ENCODE measurements at places on chromosomes 5 and 9.

DNA sequence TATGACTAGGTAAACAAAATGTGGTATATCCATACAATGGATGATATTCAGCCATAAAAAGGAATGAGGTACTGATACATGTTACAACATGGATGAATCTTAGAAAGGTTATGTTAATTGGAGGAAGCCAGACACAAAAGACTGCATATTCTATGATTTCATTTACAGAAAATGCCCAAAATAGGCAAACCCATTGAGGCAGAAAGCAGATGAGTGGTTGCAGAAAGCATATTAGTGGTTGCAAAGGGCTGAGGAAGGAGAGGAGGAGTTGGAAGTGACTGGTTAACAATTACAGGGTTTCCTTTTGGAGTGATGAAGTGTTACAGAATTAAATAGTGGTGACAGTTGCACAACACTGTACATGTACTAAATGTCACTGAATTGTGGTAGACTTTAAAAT lies 17.7 kb downstream of the PLGRKT start:
- no peak for DNase-seq

DNA sequence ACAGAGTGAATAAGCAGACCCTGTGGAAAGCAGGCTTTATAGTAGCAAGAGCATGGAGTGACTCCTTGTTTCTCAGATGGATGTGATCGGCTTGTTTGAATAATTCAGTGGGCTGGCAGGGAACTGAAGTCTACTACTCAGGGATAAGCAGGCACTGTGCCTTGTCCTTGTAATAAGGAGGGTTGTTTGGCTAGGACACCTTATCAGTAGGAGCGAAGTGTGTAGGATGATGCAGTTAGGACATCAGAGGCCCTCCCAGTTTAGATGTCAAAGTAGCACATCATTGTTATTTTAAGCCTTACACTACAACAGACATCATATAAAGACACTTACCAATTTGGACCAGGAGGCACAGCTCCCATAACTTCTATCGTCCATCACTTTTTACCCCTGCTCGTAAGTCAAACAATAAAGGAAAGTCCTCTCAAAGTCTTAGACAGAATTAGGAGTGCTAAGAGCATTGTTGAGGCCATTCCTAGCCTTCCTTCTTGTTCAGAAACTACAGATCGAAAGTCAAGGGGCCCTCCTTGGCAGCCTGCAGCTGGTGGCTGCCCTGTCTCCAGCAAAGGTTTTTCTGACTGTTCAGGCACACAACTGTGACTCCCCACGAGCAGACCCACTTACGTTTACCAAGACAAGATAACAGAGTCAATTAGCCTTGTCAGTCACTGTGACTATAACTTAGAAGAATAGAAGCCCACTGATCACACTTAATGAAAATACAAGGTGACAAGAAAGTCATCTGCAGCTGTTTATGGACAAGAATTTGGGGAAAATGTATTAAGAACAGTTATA lies 218.6 kb downstream of the SNX18 start:
- DNase-seq, result no peak

DNA sequence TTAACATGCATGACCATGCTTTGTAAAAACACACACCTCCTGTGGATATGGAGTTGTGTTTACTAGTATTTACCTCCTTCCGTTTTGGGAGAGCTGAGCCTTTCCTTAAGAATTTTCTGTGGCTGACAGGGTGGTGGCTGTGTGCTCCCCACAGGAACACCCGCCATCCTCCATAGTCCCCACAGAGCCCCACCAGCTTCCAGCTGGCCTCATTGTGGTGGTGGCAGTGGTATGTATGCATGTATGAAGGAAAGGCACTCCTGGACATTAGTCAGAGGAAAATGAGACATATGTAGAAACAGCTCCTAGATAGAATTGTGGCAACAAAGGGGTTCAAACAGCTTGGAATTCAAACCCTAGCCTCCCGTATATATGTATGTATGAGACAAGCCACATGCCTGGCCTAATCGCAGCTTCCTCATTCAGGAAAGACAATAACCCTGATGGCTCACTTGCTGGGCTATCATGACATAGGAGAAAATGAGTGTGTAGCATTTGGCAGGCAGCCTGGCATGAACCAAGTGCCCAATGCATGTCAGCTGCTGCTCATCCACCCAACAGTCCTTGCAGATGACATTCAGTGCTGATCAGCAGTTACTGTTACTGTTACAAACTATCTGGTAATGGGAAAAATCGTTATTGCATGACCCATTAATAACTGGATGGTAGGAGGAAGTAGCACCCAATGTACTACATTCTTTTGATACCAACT lies 459.7 kb downstream of the EBF1 start:
- DNase-seq, result no peak

DNA sequence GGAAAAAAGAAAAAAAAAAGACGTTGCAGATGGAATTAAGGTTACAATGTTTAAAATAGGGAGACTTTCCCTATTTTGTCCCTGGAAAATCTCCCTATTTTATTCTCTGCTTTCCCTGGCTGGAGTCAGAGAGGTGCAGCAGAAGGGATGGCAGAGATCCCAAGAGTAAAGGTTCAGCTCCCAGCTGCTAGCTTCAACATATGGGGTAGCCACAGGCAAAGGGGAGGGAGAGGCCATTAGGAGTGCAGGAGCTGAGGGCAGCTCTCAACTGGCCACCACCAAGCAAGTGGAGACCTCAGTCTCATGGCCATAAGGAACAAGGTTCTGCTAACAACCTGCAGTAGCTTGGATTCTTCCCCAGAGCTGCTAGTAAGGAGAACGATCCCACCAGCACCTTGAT lies 367.0 kb upstream of the DAP start:
- no peak for DNase-seq

DNA sequence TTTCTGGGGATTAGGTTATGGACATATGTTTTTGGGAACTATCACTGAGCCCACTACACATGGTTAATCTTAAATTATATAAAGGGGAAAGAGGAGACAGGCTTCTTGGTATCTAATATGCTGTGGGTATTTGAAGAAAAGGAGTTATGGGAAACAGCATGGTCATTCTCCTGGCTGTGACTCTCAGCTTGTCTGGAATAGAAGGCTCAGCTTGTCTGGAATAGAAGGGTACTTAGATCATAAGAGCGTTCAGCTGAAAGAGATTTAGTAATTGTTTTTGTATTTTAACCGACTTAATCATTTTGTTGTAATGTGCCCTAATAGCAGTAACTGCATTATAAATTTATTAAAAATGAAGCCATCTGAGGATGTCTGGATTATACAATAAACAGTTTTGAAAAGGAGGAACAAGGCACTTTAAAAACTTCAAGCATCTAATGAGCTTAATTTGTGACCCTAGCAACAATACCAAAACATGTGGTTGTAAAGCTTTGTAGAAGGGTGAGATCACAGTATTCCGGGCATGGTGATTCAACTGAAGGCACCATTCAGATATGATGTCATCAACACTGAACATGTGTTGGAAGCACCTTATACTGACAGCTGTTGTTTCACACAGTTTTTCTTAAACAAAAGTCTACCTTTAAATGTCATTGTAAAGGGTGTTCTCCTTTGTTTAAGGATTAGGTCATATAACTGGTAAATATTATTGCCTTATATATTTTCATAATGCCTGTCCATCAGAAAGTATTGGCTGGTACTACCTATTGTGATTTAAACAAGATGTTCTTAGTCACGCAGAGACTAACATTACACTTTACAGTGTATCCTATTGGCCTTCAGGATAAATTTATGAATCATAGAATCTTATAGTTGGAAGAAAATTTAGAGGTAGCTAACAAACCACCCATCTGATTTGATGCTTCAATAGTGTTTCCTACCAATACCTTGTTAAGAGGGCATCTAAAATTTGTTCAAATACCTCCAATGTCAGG lies 2174.1 kb upstream of the WWC1 start:
- DNase-seq, result peak; percentile 30

DNA sequence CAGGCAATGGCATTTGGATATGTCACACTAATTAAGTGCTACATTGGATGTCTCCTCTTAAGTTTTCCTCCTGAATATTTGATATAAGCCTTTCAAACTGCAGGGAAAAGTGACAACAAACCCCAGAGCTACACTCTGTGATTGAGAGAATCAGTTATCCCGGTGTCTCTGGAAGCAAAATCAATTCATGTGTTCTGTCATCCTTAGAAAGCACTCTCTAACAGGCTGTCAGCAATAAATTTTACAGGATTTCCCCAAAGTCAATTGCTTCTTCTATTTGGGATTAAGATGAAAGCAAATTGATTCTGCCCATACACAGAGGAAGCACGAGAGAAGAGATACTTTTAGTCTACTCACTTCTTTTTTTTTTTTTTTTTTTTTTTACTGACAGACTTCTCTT lies 332.4 kb downstream of the CDH18 start:
- no peak for DNase-seq

- no peak for DNase-seq
Observed at GRCh38 chr5:102959055-102959454, 160.9 kb downstream of the GIN1 start.

GRCh38 chr5:151628112-151628823 lies 37.1 kb upstream of the FAT2 start:
- DNase-seq, result no peak

DNA sequence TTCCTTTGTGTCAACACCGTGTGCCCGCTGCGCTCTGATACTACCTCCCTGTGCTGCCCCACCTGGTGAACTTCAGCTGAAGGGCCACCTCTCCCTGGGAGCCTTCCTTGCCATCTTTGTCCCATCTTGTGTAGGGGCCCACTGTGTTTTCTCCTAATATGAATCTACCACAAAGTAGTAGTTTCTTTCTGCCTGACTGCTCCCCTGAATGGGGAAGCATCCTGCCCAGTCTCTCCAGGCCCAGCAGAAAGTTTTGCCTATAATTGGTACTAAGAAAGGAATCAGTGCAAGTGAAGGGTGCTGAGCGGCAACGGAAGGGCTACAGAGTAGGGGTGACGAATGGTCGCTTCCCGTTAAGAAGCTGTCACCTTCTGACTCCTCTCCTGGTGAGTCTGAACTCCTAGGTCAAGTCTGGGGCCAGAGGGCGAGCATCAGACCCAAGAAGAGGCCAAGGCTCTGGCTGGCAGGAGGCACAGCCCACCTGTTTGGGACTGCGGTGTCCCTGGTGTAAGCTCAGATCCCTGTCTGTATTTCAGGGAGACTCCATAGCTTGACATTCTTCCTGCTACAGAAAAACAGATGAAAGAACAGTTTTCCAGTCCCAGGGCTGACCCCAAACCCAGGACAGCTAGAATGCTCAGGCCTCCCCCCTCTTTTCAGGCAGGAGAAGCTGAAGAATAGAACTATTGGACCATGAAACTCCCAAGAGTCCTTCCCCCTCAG lies 24.1 kb downstream of the WWC1 start:
- DNase-seq, result no peak

- DNase-seq, result no peak
Observed at GRCh38 chr5:168409591-168410458, 76.4 kb upstream of the RARS1 start.

DNA sequence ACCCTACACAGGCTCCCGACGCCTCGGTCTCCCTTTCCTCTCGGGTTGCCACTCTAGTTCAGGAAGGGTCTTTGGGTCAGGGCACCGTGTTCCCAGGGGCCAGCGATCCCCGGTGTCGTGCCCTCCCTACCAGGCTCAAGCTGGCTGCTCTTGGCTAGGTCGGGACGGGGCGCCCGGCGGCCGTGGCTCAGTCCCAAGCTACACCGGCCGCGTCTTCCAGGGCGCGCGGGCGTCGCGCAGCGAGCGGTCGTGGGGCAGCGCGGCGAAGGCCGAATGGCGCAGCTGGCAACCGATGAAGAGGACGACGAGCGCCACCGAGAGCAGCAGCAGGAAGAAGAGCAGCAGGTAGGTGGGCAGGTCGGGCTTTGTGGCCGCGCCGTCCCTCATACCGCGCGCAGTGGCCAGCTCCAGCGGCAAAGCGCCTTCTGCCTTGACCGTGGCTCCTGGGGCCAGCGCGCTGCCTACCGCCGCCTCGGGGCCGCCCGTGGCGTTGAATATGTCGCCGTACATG lies 892 bp downstream of the SMIM32 start:
- DNase-seq, result peak; percentile 70

GRCh38 chr9:74498621-74499095 lies 1.5 kb downstream of the RORB start:
- no peak for DNase-seq

GRCh38 chr5:52269859-52270258 lies 517.9 kb upstream of the ITGA1 start:
- no peak for DNase-seq

- DNase-seq, result no peak
Observed at GRCh38 chr5:58987193-58987592, 404.3 kb downstream of the RAB3C start.

DNA sequence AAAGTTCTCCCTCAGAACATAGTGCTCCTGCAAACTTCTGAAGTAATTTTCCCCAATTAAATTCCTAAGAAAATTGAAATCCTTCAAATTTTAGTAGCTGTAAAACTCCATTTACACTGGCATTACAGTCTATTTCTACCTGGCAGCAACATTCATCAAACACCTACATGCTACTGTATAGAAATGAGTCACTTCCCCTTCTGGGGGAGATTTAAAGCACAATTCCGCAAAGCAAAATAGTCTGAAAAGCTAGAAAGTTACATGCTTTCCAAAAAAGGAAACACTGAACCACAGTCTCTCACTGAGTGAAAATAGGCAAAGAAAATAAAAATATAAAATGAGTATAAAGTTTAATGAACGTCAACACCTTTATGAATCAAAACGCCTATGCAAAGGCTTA lies 43.3 kb downstream of the MCTP1 start:
- DNase-seq, result no peak

DNA sequence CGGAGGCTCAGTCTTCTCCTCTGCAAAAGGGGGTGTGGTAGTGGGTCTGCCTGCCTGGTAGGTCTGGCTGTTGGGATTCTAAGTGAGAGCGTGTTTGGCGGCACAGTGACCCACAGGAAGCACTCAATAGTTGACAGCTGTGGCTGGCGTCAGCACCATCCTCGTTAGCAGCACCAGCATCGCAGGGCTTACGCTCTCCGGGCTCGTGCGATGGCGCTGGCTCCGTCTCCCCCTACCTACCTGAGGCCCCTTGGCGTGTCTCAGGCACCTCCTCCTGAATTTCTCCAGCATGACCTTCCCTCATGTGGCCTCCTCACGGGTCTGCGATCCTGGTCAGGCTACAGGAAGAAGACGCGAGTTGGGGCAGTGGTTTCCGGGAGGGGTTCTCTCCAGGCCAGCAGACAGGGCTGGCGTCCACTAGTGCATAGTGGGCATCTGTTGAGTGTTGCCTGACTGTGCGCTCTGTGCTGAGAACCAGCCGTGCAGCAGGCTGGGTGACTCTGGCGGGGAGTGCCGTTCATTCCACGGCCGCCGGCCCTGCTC lies 66.9 kb downstream of the HMCN2 start:
- no peak for DNase-seq

DNA sequence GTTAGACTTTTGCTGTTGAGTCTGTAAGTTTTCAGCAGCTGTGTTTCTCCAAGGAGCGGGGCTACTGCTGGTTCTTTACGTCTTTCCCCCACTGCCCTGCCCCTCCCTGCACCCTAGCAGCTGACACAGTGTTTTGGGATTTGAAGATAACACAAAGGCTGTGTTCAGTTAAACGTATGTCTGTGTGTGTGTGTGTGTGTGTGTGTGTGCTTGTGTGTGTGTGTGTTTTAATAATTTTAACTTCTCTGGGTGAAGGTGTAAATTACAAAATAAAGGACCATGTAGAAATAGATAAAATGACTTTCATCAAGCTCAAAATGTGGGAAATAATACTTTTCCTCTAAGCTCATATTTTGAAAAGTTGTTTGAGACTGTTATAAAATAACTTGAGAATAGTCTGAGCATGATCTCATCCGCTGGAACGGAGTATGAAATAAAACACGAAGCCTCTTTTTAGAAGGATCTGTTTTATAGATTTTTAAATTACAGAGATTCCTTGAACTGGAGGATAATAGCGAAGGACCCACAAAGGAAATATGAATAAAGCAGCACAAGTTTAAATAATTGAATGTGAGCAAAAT lies 10.9 kb downstream of the ABL1 start:
- DNase-seq, result peak; percentile 27

GRCh38 chr5:180690562-180690961 lies 41.2 kb upstream of the FLT4 start:
- DNase-seq, result no peak

GRCh38 chr9:111807197-111807596 lies 12.5 kb upstream of the SHOC1 start:
- DNase-seq, result no peak
